ENCODE measurements at places on chromosomes 5 and 9.

DNA sequence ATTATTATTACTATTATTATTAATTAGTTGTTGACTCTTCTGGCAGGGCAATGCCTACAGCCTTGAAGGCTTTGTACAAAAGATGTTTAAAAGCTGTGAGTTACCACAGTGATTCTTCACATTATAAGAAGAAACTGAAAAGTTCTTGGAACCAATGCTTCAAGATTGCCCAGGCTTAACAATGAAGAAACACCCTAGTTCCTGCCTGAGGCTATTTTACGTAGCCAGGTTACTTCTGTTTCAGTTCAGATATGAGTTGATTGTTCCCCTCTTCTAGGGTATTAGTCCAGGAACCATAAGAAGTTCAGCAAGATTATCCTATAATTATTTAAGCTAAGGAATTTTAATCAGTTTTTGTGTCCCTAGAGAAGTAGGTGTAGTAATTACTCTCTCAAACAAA, 154.6 kb upstream of the CDH12 start:
- no peak for DNase-seq

- no peak for DNase-seq
Measured at GRCh38 chr5:175285261-175285660, 158.7 kb downstream of the DRD1 start.

DNA sequence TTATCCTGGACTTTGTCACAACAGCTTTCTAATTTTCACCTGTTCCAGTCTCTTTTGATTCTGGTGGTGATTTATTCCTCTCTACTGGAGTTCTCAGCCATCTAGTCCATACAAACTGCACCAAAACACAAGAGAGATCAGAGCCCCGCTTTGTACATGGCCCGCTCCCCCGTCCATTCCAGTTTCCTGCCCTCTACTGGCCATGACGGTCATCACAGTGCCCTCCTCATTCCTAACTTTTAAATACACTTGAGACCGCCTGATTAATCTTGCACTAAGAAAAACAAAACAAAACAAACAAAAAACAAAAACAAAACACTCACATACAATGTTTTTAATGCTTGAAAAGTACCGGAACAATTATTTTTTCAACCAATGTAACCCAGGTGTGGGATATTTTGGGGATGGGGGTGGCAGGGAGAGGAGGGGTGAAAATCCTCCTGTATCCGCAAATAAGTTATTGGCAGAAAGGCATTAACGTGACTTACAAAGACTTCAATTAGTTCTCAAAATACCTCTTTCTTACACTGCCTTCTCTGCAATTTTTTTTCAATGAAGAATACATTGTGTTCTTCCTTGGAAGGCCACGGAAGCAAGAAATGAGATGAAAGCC, 84.8 kb upstream of the PAM start:
- no peak for DNase-seq

GRCh38 chr5:127757576-127757975, 54.4 kb downstream of the CCDC192 start:
- DNase-seq, result no peak

DNA sequence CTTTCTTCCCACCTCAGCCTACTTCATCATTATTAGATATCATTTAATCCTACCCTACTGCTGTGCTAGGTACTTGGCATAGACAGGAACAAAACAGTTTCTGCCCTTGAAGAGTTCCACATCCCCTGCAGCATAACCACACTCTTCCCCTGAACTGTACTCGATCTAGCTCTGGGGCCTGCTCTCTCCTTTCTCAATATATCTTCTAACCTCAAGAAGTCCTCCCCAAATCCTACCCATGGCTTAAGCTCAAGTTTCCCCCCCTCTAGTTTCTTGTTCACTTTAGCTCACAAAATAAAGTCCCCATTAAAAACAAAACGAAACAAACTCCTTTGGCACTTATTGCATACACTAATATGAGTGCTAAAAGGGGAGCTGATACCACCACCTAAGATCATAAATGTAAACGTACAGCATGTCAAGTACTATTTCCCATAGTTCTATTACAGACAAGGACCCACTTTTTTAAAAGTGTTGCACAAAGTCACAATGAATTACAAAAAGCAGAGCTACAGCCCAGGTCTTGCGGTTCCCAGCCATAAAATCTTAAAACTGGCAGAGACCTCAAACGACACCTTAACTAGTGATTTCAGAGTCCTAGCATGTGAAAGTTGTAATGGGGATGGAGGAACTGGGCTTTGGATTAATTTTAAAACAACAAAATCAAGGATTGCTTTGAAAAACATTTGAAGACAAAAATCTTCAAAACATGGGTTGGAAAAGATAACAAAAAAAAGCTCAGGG, 80.7 kb downstream of the PTPDC1 start:
- DNase-seq, result no peak

- DNase-seq, result no peak
Measured at GRCh38 chr9:4287886-4288588, 11.8 kb downstream of the GLIS3 start.

DNA sequence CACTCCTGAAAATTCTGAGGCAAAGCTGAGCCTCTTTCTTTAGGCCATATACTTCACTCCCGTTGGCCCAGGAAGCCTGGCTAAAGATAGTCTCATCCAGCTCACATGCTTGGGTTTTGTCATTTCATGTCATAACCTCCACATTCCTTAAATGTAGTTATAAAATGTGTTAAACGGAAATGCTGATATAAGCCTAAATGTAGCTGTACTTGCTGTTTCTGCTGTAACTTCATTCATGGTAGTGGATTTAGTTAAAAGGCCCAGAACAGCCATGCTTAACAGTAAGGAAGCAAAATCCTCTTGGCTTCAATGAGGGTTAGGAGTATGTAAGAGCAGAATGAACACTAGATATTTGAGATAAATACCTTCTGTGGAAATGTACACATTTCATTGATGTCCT, 135.8 kb upstream of the TMEM161B start:
- no peak for DNase-seq

GRCh38 chr5:149837680-149838269, 106.8 kb downstream of the PDE6A start:
- peak; percentile 67 for DNase-seq

DNA sequence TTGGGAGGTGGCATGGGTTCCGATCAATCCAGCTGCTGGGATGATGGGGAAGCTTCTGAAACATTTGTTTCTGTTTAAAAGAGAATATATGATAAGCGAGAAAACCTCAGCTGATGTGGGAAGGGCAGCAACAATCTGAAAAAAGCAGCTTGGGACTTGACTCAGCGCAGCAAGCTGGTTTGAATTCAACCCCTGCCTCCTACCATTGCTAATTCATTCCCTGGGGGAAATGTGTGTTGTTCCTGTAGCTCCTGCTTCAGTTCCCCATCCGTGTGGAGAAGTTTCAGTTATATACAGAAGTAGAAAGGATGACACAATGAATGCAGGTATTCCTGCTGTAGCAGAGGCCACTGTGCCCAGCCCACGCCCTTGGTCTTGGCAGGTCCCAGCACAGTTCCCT, 145.1 kb downstream of the NXNL2 start:
- no peak for DNase-seq

DNA sequence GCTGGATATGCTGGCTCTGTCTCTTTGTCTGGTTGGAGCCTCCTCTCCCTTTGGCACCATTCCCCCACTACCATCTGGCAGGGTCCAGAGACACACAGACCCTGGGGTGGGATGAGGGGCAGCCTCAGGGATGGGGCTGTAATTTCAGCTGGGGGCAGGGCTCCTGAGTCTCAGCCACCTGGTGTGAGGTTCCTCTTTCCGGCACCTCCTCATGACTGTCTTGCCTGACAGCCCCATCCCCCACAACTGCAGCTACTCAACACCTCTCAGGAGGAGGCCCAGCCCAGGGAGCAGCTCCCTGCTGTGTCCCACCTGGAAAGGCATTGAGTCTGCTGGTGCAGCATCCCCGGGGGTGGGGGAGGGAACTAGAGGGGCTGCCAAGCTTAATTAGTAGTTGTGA, 11.7 kb upstream of the RPS14 start:
- DNase-seq, result no peak

- DNase-seq, result no peak
Measured at GRCh38 chr5:34686762-34687268, 30.7 kb downstream of the RAI14 start.

DNA sequence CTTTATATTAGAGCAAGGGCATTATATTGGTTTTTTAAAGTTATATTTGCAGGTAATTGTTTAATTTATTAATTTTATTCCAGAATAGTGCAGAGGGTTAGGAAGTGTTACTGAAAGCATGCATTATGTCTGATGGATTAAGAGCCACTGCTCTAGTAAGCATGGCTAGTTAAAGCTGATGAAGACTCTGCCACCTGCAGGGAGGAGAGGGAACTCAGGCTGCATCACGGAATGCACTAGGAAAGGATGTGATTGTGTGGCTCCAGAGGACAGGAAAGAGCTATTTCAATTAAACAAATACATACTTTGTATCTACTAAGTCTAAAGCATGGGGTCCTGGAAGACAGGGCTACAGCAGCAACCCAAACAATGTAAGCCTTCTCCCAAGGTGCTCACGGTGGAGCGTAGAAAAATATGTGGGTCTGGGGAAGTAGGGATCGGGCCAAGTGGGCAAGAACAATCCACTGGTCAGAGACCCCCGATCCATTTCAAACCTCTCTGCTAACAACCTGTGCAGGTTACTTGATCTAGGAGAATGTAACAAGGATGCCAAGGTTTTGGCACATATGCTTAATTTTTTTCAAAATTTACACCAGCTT, 15.3 kb upstream of the GRXCR2 start:
- peak; percentile 56 for DNase-seq

- DNase-seq, result no peak
Measured at GRCh38 chr9:98610211-98610610, 98.5 kb downstream of the GABBR2 start.

DNA sequence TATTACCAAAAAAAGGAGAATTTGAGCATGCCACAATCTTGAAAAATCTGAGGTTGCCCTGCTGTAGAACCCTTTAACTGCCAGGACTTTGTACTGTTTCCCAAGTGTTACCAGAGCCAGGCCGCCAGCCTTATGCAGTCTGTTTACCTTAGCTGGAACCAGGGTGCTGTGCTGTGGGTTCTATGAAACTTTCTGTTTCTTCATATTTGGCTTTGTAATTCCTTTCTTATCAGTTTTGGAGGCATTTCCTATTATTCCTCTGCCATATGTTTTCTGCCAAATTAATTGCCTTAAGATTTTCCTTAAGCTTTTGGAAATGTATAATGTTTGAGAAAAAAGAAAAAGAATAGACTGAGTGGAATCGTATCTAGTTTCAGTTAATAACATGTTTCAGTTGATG, 2.1 kb downstream of the S1PR3 start:
- no peak for DNase-seq

DNA sequence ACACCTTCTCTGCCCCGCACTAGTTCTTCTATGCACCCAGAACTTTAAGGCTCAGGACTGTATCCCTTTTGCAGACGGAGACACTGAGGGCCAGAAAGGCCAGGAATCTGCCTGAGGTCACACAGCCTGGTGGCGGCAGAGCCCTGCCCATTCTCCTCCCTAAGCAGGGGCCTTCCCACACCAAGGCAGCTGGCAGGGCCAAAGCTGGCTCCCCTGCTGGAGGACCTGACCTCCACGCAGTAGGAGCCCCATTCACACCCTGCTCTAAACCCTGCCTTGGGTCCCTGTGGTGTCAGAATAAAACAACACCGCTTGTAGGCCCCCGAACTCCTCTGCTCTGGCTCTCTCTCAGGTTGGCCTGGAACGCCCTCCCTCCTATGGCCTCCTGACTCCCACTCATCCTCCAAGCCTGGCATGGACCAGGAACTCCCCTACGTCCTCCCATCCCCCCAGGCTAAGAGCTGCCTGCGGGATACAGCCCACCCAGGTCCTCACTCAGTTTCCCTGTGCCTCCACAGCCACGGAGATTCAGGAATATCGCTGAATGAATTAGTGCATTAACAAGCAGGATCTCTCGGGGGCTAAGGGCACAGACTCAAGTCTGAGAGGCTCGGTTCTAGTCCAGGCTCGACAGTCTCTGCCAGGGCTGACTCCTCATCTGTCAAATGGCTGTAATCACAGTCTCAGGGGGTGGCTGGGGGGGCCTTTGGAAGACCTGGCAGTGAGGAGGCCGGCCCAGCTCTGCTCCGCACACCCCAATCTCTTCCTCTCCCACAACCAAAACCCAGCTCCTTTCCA, 2.8 kb downstream of the ST6GALNAC6 start:
- no peak for DNase-seq

DNA sequence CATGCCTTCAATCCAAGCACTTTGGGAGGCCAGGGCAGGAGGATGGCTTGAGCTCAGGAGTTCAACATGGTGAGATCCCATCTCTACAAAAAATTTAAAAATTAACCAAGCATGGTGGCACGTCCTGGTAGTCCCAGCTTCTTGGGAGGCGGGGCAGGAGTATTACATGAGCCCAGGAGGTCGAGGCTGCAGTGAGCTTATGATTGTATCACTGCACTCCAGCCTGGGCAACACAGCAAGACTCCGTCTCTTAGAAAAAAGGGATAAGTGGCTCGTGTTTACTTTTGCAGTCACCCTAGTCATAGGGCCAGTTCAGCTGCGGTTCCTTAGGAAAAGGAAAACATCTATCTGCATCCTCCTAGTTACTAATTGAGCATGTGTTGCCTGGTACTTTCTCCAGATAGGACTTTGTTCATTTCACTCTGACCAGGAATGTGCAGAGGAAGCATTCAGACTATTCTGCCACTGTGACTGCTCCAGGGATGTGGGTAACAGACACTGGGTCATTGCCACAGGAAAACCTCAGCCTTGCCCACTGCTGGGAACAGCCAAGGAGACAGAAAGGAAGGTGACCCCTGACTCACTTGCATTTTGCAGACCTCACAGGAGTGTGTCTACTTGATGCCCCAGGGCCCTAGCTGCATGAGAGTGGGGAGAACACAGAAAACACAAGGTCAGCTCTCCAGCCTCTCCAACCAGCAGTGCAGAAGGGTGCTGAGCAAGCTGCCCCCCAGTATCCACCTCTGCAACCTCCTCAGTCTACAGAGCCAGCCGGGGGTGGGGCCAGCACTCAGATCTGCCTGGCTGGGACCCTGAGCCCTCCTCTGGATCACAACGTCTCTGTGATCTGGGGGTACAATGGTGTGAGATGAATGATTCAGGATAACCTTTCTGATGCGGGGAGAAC, 33.9 kb upstream of the ALDH1B1 start:
- no peak for DNase-seq

GRCh38 chr9:91428436-91428835, 4.8 kb upstream of the NFIL3 start:
- DNase-seq, result no peak

GRCh38 chr5:36273809-36274526, 27.7 kb downstream of the RANBP3L start:
- no peak for DNase-seq

DNA sequence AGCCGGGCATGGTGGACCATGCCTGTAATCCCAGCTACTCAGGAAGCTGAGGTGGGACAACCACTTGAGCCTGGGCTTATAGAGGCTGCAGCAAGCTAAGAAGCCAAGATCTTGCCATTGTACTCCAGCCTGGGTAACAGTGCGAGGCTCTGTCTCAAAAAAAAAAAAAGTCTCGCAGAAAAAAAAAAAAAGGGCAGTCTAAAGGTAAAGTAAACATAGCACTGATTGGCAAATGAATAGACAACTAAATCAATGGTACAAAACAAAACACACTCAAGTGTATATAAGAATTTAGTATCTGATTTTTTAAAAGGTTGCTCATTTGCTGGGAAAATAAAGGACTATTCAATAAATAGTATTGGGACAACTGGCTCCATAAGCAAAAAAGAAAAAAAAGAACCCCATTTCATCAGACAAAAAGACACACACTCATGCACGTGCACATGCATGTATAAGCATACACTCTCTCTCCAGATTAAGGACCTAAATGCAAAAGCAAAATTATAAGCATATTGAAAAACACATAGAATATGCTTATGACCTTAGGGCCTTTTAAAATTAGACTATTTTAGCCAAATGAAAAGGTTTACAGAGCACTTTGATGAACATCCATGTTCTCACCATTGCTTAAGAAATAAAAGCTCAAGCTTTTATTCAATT, 5.7 kb downstream of the IL6ST start:
- no peak for DNase-seq

All from hematopoietic multipotent progenitor cell treated with erythropoietin and hydrocortisone succinate and interleukin-3 and kit ligand, for 15 days (in vitro differentiated cells).